ENCODE measurements at places on chromosomes 6 and 20. TPM values are rescaled to one million over a fixed set of nuclear protein-coding genes. Genes with fewer than 3 reads are reported as not detected.

GRCh38 chr20:14918976-14919375, 581.6 kb upstream of the FLRT3 start:
- DNase-seq = no peak

DNA sequence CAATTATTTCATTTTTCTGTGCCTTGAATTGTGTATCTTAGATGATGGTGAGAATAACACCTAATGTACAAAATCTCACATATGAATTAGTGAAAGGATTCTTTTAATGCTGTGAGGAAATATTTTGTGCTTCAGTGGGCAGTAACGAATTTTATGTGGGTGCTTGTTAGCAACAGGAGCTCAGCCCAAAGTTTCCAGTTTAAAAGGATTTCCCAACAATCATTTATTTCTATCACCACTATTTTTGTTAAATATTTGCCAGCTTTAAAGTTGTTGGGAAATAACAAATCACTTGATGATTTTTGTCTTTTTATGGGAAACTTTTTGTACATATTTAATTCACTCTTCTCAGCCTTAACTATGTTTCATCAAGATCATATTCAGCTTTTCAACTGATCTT, 111.8 kb downstream of the QKI start:
- no peak for DNase-seq

Gene SYCP2
- 1.8 TPM for total RNA-seq

Gene LRRC73
- total RNA-seq = 0.22 TPM
